HCT116 (cell line): ENCODE measurements at places on chromosomes 5 and 9.
A peak's percentile ranks its signal among the peaks of the same experiment; 100 is the strongest.

DNA sequence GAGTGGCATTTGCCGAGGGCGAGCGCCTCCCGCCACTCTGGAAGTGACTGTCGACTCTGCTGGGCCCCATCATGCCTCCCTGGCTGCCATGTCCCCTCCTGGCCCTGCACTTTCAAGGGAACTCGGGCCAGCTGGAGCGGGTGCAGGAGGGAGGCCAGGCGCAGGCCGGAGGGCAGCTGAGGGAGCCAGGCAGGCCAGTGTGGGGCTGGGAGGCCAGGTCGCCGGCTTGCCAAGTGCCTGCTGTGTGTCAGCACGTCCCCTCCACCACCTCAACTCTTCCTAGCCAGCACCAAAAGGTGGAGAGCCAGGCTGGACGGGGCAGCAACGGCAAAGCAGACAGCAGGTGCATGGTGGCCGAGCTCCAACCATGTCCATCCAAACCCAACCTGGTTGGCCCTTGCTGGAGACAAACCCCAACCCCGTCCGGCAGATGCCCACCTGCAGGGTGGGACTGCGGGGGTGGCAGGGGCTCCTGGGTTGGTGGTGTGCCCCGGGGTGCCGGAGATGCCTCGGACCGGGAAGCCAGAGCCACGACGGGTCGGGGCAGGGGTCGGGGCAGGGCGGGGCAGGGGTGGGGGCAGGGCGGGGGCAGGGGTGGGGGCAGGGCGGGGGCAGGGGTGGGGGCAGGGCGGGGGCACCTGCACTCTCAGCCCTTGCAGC is 36.5 kb upstream of the EGFL7 start:
- H3K4me3 ChIP-seq: no peak overlapping the region
- H3K27ac ChIP-seq: no peak overlapping the region; the same call in 1 of the 2 replicates
- peaks cover 4% of the 10 kb centered on the region; the same call in 1 of the 2 replicates for H3K4me1 ChIP-seq
- no peaks in the 10 kb centered on the region for H3K27me3 ChIP-seq

GRCh38 chr9:124060844-124061605 is 49.5 kb downstream of the LHX2 start:
- H3K4me1 ChIP-seq: no peaks in the 10 kb centered on the region
- H3K27ac ChIP-seq: no peak overlapping the region
- H3K36me3 ChIP-seq: no peaks in the 10 kb centered on the region

GRCh38 chr5:32353420-32353819 is 40.7 kb upstream of the MTMR12 start:
- no peak overlapping the region for H3K4me3 ChIP-seq
- H3K4me1 ChIP-seq: no peaks in the 10 kb centered on the region
- H3K36me3 ChIP-seq: 0 out of 2 replicates have a peak, but pooled peaks cover 9% of the 10 kb centered on the region

GRCh38 chr5:168827636-168828035 is 248.5 kb upstream of the PANK3 start:
- H3K4me1 ChIP-seq: no peaks in the 10 kb centered on the region
- no peak overlapping the region for H3K4me3 ChIP-seq
- no peak for DNase-seq
- no peaks in the 10 kb centered on the region for H3K36me3 ChIP-seq
- peaks cover 54% of the 10 kb centered on the region for H3K27me3 ChIP-seq
- no peak overlapping the region for H3K27ac ChIP-seq

- H3K4me3 ChIP-seq: no peak overlapping the region
- no peaks in the 10 kb centered on the region for H3K27me3 ChIP-seq
- no peak overlapping the region for H3K27ac ChIP-seq
- no peaks in the 10 kb centered on the region for H3K36me3 ChIP-seq
These were observed 586.0 kb downstream of the CCDC171 start for GRCh38 chr9:16138561-16139491.

GRCh38 chr9:5799314-5799713 is 33.6 kb downstream of the ERMP1 start:
- H3K4me1 ChIP-seq: no peaks in the 10 kb centered on the region
- no peak overlapping the region for H3K27ac ChIP-seq
- peak; percentile 16 for DNase-seq
- H3K4me3 ChIP-seq: no peak overlapping the region
- no peaks in the 10 kb centered on the region for H3K27me3 ChIP-seq

DNA sequence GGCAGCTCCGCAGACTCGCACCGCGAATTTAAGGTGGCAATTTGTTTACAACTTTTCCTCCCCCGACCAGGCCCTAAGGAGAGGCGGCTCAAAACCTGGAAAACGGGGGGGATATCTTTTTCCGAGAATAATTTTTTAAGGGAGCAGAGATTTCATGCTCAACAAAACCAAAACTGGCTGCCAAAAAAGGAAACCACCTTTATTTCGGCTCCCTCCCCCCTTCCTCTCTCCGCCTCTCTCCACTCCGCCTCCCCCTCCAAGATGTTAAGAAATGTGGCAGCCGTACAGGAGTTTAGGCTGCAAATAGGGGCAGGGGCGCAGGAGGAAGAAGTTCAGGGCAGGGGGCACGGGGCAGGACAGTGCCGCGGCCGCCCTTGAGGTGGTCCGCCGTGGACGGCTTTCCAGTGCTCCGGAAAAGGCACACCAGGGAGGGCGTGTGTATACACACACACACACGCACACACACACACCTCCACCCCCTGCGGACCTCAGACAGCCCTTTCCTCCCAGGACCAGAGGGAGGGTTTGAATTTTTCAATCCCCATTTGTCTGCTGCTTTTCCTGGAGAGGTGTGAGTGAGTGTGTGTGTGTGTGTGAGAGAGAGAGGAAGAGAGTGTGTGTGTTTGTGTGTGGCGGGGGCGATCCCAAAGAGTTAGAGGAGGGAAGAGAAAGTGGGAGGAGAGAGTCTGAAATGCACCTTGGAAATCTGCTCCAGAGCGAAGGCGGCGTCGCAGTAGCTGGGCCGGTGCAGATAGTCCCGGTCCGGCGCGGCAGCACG is 9.1 kb downstream of the PTCH1 start:
- no peaks in the 10 kb centered on the region for H3K36me3 ChIP-seq
- H3K27me3 ChIP-seq: no peaks in the 10 kb centered on the region
- peak overlapping the region; percentile 84 for H3K27ac ChIP-seq
- peak; percentile 63 for DNase-seq
